ENCODE measurements at places on chromosomes 5 and 9.

GRCh38 chr5:142754031-142754430 lies 16.1 kb upstream of the ARHGAP26 start:
- DNase-seq: no peak

DNA sequence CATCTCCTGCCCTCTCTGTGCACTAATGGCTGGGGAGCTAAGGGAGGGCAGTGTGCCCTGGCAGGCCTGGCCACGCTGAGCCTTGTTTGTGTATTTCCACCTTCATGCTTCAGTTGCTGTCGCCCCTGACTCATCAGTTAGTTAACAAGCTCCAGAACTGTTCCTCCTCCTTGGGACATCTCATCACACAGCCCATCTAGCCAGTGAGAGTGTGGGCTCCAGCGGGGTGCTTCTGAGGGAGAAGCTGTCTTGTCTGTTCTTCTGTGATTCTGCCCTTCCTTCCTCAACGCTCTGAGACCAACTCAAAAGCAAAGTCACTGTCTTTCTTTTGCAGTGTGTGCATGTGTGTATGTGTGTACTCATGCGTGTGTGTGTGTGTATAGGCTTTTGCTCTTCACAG lies 58.3 kb upstream of the CPEB4 start:
- DNase-seq: no peak

DNA sequence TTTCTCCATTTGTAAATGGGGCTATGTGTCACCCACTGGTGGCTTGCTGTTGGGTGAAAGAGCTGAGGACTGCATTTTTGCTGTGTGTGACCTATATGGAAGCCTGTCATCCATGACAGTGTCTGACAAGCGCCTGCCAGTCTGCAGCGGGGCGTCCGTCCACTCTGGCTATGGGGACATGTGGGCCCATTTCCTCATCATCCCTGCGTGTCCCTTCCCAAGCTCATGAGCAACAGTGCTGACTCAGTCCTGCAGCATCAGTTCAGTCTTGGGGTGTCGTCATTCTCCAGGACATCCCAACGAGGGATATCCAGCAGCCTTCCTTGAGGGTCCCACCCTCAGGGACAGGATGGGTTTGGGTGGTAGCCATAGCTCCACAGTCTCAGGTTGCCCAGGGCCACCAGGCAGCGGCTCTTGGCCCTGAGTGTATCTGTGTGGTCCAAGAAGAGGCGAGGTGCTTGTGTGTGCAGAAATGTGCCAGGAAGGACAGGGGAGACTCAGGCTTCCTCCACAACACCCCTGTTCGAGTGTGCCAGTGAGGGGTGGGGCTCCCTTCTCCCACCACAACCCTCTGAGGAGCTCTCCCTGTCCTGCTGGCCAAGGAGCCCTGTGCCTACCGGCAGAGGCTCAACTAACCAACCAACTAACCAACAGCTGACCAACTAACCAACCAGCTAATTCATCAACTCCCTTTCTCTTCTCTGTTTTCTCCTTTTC lies 2.1 kb downstream of the FGD3 start:
- DNase-seq: no peak

DNA sequence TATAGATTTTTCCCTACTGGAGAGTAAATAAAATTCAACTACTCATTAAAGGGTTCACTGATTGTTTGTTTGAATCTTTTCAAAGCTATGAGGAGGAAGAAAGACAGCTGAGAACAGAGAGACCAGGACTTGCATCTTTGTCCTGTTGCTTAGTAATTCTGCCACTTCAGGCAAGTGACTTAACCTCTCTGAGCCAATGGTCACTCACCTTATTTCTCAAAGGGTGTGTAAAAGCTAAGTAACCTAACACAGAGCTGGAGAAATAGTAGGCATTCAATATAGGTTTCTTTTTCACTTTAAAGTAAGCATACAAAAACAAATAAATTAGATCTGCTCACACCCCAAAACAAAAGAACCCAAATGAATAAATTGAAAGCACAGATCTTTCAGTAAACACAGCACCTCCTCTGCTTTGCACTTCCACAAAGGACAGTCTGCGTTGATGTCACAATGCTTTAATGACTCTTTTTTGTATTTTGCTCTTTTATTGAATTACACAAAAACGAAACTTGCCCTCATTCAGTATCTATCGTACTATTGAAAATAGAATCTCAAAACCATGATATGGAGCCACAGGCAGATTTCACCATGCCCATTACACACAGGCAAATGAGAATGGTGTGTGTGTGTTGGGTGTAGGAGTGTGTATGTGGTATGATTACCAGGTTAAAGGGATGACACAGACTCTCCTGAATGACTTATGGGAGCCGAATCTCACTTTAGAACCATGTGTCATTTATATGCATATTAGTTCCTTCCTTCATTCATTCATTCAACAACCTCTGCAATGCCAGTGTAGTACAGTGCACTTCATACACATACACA lies 166.0 kb downstream of the EBF1 start:
- DNase-seq: no peak
